ENCODE measurements at places on chromosomes 2 and 18.

- peak; percentile 72 for DNase-seq
These were observed 14.2 kb downstream of the PLEK start for GRCh38 chr2:68379184-68379708.

GRCh38 chr2:18927525-18928232, 338.3 kb upstream of the NT5C1B start:
- DNase-seq, result no peak

GRCh38 chr18:67285583-67285982, 230.9 kb downstream of the DSEL start:
- no peak for DNase-seq

DNA sequence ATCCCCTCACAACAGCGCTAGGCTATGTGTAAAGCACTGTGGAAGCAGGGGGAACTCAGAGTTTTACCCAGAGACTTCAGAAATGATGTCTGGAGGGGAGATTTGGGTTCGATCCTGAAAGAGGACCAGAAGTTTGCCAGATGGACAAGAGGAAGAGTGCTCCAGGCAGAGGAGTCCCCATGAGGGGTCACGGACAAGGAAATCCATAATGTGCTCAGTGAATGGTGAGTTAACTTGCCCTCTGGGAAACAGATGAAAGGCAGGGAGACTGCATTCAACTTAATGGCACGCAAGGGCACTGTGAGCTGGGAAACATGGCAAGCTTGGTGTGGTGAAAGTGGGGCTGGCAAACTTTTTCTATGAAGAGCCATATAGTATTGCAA, 6.0 kb upstream of the ASAP2 start:
- no peak for DNase-seq

GRCh38 chr2:55840460-55840859, 83.1 kb downstream of the EFEMP1 start:
- DNase-seq, result no peak

DNA sequence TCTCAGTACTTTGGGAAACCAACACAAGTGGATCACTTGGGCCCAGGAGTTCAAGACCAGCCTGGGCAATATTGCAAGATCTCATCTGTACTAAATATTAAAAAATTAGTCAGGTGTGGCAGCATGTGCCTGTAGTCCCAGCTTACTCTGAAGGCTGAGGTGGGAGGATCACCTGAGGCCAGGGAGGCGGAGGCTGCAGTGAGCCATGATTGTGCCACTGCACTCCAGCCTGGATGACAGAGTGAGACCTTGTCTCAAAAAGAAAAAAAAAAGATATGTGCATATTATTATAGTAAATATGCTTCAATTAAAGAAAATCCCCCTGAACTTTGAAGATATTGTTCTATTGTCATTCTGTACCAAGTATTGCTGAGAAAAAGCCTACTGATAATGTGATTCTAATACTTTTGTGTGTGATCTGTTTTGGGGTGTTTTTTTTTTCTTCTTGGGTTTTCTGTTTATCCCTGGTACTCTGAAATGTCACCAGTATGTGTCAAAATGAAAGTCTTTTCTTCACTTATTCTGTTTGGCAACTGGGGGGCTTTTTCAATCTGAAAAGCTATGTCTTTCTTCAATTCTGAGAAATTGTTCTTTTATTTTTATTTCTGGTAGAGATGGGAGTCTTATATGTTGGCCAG, 13.2 kb downstream of the NEURL3 start:
- no peak for DNase-seq

DNA sequence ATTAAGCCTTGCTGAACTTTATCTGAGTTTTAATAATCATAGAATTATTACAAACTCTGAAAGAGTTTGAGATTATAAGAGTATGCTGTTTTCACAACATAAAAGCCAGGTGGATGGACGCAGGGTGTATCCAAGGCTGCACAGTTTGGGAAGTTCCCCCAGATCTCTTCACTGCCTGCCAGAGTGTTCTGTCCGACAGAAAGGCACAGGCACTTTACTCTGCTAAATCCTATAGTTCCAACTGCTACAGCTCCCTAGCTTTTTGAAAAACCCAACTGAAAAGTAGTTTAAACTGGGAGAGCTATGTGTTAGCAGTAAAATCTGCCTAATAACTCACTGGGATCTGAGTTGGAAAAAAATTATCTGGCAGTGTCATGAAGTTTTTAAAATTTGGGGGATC, 38.0 kb downstream of the MFSD6 start:
- no peak for DNase-seq
